NCI-H524 treated with DMSO at 0.1 percent for 48 hours (cell line): ENCODE measurements at places on chromosomes 1 and 21.

DNA sequence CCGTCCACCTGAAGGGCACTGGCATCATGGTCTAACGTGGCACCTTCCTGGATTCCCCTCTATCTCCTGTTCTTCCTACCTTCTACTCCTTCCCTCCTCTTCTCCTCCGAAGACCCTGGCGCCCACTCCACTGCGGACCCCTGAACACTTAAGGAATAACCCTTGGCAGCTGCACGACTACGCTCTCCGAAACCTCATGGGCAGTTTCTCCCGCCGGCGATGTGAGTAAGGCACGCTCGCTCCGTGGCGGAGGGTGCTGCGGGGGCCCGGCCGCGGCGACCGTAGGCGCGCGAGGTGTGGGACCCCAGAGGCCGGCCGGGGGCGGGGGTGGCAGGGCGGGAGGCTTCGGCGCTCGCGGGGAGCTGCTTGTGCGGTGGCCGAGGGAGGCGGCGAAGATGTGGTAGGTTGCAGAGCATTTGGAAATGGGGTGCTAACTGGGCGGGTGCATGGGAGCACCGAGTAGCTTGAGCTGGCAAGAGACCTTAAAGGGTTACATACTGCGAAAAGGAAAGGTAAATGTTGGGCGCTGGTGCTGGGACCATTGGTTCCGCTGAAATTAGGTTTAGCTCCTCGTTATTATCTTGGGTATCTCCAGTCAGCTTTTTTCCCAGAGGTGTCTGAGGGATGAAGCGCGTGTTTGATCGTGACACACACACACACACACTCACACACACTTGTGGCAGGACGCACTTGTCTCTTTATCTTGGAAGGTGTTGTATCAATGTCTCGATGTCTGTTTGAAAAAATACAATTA, 876 bp downstream of the LRRC7 start:
- DNase-seq, result no peak

DNA sequence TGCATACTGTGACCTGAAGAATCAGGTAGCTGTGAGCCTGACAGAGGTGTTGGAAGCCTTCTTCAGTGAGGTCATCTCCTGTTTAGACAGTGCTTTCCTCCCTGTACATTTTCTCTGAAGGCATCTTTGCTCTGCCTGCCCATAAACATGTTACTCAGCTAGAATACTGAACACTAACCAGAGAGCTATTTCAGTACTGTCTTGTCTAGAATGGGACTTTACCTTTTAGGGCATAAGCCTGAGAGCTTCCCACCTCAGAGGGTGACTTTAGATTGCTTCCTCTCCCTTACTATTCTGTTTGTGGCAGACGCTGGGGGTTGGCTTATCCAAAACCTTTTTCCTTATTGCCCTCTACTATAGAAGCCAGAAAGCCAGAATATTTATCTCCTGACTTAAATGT, 23.3 kb upstream of the ZNF326 start:
- no peak for DNase-seq

DNA sequence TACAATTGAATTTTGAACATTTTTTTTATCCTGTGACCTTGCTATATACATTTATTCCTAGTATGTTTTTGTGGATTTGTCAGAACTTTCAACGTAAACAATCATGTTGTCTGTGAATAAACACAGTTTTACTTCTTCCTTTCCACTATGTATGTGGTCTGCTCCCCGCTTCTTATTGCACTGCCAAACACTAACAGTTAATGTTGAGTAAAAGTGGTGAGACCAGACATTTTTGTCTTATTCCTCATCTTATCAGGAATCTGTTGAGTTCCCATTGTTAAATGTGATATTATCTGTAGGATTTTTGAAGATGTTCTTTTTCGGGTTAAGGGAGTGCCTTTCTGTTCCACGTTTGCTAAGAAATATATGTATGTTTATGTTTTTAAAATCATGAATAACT, 45.9 kb downstream of the CAMSAP2 start:
- no peak for DNase-seq

DNA sequence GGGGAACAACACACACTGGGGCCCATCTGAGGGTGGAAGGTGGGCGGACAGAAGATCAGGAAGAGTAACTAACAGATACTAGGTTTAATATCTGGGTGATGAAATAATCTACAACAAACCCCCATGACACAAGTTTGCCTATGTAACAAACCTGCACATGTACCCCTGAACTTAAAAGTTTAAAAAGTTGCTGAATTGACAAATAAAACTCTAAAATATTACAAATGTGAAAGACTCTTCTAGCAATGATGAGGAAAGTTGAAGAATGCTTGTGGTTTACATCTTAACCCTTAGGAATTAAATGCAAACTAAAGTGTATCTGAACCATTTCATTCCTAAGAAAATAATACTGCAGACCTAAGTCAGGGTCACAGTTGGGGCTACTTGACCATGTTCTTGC, 525.6 kb upstream of the CAMK1G start:
- DNase-seq, result no peak

- DNase-seq, result no peak
These were observed 48.4 kb upstream of the RUNX1 start for GRCh38 chr21:35097525-35097924.

GRCh38 chr1:84141182-84142003, 2.7 kb upstream of the PRKACB start:
- DNase-seq, result no peak

- DNase-seq, result no peak
These were observed 85.1 kb downstream of the CTH start for GRCh38 chr1:70496181-70496580.

DNA sequence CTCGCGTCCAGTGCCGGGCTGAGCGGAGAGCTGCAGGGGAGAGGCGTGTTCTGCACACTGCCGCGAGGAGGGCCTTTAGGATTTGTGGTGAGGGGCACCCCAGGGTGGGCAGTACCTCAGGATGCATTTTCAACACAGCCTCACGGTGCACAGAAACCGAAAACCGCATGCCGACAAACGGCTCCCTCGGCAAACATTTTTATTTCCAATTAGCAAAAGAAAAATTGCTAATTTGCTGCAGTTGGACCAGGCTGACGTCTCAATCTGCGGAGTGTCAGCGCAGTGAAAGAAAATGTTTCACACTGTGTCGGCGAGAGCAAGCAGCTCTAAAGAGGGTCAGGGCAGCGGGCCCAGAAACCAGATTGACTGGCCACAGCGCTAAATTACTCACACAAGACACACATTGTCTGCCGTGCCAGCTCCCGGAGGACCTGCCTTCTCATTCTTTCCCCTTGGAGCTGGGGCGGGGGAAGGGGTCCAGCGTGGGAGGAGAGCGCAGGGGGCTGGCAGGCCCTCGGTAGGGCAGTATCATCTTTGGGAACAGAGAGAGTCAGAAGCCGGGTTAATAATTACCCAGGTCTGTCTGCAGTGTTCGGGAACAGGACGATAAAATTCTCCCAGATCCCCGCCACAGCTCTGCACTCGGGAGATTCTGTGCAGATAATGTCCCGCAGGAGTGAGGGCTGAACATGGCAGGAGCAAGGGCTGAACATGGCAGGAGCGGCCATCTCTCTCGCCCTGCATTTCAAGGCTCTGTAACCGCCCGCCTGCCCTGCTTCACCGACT, 150.2 kb downstream of the PRDM16 start:
- DNase-seq, result no peak

DNA sequence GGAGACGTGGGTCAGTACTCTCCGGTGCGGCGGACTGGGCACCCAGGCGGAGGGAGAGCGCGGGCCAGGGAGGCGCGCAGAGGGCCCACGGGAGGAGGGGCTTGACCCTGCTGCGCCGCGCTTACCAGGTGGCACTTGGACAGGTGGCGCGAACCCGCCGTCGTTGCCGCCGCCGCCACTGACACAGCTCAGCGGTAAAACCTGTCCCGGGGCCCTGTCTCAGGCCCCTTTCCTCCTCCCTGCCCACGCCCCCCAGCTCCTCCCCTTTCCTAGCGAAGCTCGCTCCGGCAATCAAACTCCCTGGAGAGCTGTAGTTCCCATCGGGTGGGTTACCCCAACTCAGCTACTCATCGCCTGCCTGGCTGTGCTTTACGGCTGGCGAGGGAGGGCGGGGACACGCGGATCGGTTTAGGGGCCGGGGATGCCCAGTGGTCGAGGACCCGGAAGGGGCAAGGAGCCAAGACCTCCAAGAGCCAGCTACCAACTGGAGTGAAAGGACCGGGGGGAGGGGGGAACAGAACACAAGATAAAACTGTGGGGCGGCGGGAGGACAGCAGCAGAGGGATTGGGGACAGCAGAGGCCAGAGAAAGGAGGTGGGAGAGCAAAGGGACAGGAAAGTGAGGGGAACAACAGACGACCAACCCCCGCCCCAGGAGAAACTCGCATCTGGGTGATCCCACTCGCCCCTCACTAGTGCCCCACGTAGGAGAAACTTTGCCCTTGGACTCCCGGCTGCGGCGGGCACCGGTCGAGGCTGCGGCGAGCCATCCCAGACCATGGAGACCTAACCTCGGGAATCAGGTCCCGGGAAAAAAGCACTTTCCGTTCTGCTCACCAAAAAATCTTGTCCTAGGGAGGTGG, 2.9 kb downstream of the GFI1 start:
- no peak for DNase-seq

DNA sequence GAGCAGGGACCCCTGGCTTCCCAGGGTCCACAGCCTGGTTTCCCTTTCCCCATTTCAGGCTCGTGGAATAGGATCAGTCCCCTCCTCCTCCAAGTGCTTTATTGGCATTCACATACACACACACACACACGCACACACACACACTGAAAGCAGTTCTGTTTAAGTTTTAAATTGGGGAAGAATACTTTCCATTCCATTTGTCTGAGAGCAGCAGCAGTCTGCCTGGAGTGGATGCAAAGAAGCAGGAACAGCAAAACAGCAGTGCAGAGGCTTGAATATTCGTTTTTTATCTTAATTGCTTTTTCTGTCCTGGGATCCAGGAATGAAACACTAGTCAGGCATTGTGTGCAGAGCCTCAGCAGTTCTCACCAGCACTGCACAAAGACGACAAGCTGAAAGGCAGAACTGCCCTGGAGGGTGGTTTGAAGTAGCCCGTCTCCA, 7.1 kb downstream of the CYB561D1 start:
- DNase-seq, result no peak

DNA sequence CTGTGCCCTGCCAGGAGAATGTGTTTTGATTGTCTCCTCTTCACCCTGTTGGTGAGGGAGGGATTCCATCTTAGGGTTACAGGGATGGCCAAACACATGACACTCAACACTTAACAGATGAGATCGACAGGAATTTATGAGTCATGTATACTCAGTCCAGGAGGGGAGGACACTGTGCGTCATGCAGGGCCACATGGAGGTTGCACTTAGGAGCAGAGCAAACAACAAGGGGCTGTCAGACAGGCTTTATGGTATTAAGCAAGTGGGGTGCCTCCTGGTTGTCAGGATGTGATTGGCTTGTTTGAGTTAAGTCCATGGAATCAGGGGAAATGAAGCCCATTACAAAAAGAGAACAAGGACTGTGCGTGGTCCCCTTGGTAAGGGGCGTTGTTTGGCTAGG, 26.9 kb downstream of the EDARADD start:
- no peak for DNase-seq

GRCh38 chr1:11280719-11281376, 7.8 kb downstream of the UBIAD1 start:
- no peak for DNase-seq

- no peak for DNase-seq
These were observed 39.2 kb downstream of the CDK18 start for GRCh38 chr1:205543351-205544301.

- no peak for DNase-seq
These were observed 328.2 kb downstream of the KCTD3 start for GRCh38 chr1:215895276-215895675.

GRCh38 chr21:28823429-28823828, 169.2 kb downstream of the LTN1 start:
- no peak for DNase-seq

GRCh38 chr21:46092026-46092764, 5.7 kb upstream of the COL6A2 start:
- no peak for DNase-seq

DNA sequence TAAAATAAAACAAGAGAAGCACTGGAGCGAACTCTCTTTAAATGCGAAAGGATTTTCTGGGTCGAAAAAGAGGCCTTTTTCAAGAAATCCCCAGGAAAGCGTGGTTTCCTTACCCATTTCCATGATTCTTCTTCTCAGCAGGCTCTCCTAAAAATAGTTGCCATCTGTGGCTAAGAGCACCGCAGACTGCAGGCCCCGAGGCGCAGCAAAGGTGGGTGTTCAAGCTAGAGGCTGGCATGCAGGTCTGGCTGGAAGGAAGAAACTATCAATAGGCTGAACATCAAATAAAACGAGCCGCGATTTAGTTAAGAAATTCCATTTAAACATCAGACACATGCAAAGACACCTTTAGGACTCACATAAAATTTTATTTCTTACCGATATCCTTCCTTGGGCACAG, 135.1 kb downstream of the ADAMTS1 start:
- DNase-seq, result no peak

DNA sequence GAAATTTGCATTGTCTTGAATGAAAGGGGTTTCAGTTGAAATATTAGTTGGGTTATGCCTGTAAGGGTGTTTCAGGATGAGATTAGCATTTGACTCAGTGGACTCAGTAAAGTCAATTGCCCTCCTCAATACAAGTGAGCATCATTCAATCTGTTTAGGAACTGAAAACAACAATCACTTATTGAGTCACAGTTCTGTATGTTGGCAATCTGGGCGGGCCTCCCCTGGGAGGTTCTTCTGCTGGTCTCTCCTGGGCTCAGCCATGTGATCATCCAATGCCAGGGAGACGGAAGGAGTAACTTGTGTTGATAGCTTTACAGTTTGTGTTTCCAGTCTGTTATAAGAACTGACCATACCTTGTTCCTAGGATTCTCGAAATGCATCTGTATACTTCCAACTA, 262.9 kb upstream of the RUNX1 start:
- DNase-seq, result no peak

GRCh38 chr1:54238353-54239034, 38.5 kb downstream of the MRPL37 start:
- no peak for DNase-seq

DNA sequence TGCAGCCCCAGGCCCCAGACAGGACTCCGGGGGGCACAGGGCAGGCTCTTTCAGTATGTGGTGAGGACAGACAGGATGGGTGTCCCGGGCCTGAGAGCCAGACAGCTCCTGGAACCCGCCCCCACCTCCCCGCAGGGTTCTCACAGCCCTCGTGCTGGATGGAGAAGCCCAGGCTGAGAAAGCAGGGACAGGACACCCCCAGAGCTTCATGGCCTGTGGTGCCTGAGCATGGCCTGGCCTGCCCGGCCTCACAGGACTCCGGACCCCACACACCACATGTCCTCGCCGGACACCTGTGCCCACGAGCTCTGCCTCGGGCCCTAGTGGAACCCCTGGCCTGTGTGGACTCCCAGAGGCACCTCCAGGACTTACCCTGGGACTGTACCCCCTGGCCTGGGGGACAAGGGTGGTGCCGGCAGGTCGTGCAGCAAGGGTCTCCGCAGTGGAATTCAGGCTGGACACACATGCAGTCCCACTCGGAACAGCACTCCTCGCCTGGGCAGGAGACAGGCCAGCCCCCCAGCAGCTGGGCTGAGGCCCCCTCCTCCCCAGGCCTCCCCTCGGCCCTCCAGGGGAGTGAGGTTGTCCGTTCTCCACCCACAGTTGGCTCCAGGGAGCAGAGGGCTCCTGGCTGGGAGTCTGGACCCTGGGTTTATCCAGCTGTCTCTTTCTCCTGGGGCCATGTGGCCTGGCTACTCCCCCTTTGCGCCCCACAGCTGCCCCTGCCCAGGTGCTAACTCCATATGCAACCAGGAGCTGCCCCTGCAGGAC, 1.2 kb downstream of the TNFRSF18 start:
- no peak for DNase-seq

- no peak for DNase-seq
These were observed 62.8 kb downstream of the EVA1C start for GRCh38 chr21:32475162-32475812.

- no peak for DNase-seq
These were observed 3.6 kb upstream of the GPR61 start for GRCh38 chr1:109535971-109536491.

- no peak for DNase-seq
These were observed 11.6 kb downstream of the NGF start for GRCh38 chr1:115326419-115326818.
